ENCODE measurements at places on chromosomes 2 and 18.

DNA sequence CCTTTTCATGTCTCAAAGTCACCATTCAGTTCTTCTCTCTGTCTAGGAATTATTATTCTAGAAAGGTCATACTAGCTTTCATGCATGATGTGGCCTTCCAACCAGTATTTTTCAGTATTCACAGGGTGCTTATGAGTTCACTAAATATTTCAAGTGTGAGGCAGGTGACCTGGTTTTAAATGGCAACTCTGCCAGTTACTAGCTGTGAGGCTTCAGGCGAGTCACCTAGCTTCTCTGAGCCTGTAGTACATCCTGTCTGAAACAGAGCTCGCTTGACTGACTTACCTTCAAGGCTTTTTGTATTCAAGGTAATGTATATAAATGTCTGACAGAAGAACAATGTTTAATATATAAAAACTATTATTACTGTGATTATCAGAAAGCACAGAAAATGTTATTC, 19.4 kb upstream of the ACVR1 start:
- DNase-seq, result no peak

DNA sequence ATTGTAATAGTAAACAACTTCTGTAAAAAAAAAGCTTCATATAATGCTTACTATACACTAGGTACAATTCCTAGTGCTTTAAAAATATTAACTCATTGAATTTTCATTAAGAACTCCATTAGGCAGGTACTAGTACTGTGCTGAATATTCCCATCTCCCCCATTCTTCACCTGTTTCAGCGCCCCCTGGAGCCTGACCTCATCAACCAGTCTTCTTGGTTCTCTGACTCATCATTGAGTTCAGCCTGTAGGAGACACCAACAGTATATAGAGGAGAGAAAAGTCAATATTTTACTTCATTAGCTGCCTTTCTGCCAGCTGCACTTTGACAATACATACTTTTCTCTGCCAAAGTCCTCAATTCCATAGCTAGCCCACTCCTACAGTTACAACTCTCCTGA, 1009.9 kb upstream of the KLHL29 start:
- no peak for DNase-seq

GRCh38 chr2:100674666-100675065, 111.9 kb downstream of the PDCL3 start:
- DNase-seq, result no peak

DNA sequence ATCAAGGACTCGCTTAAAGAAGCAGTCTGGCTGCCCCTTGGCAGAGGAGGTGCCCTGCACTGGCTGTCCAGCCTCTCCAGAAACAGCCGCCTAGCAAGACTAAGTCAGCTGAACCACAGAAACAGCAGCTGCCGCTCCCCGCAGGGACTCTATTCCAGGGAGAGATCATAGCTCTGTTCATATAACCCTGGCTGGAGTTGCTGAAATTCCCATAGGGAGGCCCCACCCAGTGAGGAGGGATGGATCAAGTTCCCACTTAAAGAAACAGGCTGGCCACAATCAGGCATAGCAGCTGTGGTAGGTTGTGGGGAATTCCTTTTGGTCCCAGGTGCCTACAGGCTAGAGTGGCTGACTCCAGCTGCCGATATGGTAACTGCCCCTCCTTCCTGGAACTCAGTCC, 74.2 kb upstream of the MC4R start:
- DNase-seq, result no peak

DNA sequence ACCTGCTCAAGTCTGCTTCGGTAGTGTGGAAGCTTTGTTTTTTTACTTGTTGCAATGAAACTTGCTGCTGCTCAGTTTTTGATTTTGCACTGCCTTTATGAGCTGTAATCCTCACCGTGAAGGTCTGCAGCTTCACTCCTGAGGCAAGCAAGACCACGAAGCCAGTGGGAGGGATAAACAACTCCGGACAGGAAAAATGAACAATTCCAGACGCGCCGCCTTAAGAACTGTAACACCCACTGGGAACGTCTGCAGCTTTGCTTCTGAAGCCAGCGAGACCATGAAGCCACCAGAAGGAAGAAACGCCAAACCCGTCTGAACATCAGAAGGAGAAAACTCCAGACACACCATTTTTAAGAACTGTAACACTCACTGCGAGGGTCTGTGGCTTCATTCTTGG, 245.7 kb upstream of the REG3G start:
- DNase-seq, result no peak

All from stimulated activated CD4-positive, alpha-beta T cell treated with anti-CD3 and anti-CD28 coated beads, Interleukin-2, amount 100 ng/mL, for 4 hours (primary cell).